Aortic smooth muscle cell (primary cell): ENCODE measurements at places on chromosomes 16 and 17. TPM values are rescaled to one million over a fixed set of nuclear protein-coding genes. Genes with fewer than 3 reads are reported as not detected.

The SCGB1C2 gene
- not detected in 2 replicates for total RNA-seq

The TEX14 gene
- total RNA-seq: under 0.01 TPM in 2 replicates

The WWOX gene
- 24.6 TPM in 2 replicates for total RNA-seq

The TBC1D3I gene
- total RNA-seq: not detected in 2 replicates

The PRAC1 gene
- total RNA-seq: not detected in 2 replicates

The CD19 gene
- not detected in 2 replicates for total RNA-seq

The KCNH6 gene
- total RNA-seq: not detected in 2 replicates

The CRHR1 gene
- total RNA-seq: not detected in 2 replicates

The UNC45B gene
- total RNA-seq: not detected in 2 replicates

The AOC3 gene
- total RNA-seq: 0.26 and 0.44 TPM in 2 replicates

The CXCL16 gene
- total RNA-seq: 1.5 and 2.1 TPM in 2 replicates

The CD300E gene
- not detected in 2 replicates for total RNA-seq

The P3H4 gene
- 77.1 and 77.5 TPM in 2 replicates for total RNA-seq

The CDK5R1 gene
- total RNA-seq: 0.50 and 0.79 TPM in 2 replicates
